ENCODE measurements at places on chromosomes 12 and 14.

DNA sequence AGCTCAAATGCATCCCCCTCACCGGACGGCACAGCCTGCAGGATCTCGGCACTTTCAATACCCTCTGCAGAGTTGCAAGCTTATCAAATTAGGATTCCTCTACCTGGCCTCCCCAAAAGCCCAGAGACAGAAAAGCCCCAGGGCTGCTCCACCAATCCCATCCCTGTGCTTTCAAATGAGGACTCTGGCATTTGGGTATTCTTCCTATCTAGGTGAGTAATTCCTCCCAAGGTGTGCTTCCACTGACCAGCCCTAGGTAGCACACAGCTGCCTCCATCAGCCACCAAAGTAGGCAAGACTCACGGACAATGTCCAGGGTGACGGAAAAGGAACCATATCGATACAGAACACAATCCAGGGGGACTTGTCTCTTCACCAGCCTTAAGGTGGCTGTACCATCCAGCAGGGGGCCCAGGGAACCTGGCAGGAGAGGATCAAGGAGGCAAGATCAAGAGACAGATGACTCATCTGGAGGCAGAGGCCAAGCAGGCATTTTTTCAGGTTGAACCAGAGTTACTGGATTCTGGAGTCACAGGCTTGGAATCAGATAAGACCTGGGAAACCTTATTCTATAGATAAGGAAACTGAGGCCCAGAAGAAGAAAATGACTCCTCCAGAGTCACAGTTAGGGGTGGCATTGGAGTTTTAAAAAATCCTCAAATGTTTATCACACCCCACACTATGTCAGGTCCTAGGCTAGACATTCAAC, 9.9 kb downstream of the PMEL start:
- peak; percentile 39 for DNase-seq

DNA sequence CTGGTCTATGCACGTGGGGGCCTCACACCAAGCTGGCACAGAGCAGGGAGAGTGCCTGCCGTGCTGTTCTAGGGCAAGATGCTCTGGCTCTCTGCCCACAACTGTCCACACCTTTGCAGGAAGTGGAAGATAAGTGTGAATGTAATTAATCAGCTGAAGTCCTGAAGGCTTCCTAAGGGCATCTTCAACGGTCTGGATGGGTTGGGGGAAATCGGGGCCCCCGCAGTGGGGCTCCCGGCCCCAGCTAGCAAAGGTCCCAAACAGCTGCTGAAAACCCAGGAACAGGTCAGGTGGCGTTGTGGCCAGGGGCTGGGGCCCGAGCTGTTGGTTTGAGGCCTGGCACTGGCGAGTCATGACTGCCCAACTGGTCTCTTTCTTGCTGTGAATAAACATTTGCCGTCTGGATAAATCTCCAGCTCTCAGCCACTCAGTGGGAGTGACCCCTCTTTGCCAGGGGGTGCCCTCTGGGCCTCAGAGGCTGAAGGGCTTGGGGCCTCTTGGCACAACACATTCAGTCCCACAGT, 6.7 kb upstream of the SLC25A29 start:
- DNase-seq, result no peak

GRCh38 chr12:75818863-75819262, 212.7 kb downstream of the PHLDA1 start:
- DNase-seq, result no peak

DNA sequence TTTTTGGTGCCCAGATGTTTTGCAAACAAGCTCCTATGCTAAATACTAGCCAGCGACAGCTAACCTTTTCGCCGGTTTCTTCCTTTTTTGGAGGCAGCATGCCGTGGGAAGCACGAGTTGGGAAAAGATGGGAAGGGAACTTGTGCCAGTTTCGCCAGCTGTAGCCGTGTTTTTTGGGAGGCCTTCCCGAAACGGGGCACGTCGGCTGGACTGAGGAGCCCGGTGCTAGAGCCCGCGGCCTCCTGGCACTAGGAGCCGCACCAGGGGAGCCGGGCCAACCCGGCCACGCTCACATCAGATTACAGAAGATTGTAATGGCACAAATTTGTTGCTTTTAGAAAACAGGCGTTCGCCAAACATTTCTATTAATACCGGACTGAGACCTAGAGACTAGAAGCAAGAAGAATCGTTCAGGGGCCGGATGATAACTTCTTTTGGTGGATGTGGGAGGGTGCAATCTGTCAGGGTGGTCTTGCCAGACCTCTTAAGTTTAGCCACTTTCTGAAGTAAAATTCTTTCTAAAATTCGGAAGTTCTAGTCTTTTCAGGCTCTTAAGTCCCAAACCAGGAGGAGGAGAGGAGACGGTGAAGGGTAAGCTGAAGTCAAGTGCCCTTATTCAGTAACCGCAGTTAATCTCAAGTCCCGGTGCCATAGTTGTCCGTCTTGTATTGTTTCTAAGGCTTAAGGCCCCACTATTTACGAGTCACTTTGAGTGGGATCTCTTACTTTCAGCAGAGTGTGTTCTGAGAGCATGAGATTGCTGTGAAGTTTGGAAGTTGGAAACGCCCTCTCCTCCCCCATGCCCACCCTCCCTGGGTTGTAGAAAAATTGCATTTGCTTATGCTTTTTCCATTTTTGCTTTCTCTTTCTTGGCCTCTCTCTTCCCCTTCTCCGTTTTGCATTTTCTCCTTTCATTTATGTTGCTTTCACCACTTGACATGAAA, 1.3 kb downstream of the RASSF3 start:
- no peak for DNase-seq

DNA sequence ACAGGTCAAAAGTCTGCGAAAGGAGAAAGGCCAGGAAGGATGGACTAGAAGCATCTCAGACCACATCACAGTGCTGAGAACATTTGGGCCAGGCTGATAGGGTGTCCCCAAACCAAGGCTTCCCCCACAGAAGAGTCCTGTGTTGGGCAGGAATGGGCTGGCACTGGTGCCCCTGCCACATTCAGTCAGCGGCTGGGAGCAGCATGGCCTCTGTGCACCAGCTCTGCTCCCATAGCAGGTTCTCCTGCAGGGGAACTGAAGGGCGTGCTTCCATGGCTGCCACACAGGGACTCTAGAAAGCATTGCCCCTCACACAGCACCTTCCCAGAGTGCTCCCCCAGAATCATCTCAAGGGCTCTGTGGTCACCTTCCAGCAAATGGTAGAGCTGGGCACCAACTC, 17.5 kb downstream of the EVL start:
- DNase-seq, result no peak

DNA sequence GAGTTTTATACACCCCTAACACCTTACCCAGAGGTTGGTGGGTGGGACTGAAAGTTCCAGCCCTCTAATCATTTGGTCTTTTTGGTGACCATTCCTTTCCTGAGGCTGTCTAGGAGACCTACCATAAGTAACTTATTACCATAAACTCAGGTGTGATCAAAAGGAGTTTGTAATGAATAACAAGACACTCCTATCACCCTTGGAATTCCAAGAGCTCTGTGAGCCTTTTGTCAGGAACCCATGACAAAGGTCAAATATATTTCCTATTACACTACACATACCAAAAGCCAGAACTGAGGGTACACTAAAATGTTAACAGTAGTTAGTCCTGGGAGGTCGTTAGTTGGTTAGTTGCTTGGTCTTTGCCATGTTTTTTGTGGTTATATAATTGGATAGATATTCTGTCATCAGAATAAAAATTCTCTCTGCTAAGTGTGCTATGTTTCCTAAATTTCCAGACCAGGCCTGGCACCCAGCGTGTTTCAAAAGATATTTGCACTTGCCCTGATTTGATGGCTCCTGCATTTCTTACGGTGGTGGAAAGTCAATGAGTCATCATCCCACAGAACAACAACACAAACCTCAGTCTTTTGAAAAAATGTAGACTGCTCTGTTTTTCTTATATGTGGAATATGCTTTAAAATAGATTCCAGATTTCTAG, 27.0 kb upstream of the AKAP5 start:
- no peak for DNase-seq

GRCh38 chr12:45648070-45648469, 81.4 kb upstream of the ARID2 start:
- DNase-seq, result no peak

DNA sequence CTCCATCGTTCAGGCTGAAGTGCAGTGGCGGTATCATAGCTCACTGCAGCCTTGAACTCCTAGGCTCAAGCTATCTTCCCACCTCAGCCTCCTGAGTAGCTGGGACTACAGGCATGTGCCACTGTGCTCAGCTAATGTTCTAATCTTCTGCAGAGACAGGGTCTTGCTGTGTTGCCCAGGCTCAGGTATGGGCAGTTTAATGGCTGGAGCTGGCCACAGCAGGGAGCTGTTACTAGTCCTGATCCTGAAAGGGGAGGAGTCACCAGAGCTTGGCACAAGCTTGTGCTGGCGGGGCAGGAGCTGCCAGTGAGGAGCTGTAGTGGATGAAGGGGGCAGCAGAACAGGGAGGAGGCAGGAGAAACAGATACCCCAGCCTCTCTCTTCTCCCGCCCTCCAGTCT, 10.6 kb downstream of the TMEM120B start:
- no peak for DNase-seq

- no peak for DNase-seq
Observed at GRCh38 chr14:69096246-69096645, 56.7 kb downstream of the DCAF5 start.

- DNase-seq, result no peak
Observed at GRCh38 chr14:79383475-79383874, 827.8 kb downstream of the DIO2 start.

DNA sequence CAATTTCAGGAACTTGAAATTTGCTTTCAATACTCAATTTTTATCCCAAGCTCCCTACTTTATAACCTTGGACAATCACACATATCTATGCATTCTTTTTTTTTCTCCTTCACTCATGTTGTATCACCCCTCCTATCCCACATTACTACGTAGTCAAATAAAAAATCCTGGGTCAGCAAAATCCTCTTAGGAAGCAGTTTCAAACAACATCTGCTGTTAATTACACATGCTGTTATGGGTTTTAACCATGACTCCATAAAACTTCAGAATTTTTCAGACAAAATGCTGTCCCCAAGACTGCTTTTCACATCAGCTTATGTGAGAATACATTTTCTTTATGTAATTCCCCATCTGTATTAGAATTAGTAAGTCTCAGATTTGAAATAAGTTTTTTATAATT, 61.7 kb downstream of the LRFN5 start:
- no peak for DNase-seq

- DNase-seq, result no peak
Observed at GRCh38 chr12:53991077-53991460, 6.1 kb downstream of the HOXC10 start.

DNA sequence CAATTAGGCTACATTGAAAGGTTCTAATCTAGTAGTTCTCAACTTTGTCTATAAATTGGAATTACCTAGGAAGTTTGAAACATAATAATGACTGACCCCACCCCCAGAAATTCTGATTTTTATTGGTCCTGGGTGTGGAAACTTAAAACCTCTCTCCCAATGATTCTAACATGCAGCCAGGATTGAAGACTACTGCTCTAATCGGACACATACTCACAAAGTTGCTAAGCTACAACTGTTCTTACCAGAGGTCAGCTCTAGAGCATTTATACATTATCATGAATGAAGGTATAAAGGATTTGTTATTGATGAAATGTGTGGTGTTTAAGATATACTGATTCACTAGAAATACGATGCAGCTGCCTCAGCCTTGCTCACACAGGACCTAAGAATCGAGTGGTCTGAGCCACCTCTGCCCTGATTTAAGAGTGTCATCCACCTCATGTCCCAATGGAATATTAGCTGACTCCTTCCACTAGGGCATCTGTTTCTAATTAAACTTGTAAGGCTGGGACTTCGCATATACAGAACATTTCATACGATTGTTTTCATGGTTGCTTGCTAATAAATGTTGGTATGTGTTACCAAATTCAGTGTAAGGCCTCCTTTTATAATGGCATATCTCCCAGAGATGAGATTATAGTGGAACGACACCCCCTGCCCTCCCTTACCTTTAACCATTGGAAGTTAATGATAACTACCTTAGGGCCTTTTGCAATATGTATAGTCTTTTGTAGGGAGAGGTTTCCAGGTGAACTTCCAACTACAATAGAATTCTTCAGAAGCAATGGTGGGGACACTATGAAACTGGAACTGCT, 410.8 kb upstream of the PDE3A start:
- DNase-seq, result no peak

DNA sequence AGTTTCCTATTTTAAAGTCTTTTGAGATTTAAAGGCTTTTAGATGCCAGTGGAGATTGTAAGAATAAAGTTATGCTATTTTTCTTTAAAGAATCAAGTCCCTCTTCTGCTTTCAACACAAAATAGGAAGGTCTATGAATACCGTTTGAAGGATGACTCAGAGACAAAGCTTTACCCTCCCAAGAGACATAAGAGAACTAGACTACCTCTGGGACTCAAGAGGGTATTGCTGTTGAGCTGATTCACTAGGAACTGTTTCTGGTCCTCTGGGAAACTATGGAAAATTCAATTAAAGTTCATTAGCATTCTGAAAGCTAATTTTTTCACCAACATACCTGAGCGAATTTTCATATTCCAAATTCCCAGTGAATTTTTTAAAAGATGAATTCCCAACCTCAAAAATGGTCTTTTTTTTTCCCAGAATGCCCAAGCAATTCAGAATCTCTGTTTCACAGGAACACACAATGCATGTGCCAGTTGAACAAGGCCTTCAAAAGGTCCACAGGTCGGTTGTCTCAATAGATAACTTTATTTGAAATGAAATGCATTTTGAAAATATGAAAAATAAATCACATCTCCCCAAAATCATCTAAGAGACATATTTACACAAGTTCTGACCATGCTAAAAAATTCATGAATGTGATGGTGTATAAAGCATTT, 6.5 kb downstream of the PHLDA1 start:
- no peak for DNase-seq

DNA sequence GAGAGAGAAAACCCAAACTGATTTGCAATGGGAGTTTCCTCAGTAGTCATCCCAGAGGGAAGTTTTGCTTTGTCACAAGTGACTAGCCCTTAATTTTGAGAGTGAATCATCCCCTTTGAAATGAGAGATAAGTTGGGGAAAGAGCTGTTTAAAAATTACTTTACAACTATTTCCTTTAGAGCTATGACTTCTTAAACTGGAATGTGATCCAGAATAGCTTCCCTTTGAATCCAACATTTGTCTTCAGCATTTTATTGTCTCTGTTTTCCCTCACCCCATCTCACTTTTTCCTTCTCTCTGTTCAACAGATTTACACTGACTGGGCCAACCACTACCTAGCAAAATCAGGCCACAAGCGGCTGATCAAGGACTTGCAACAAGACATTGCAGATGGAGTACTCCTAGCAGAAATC, 109.3 kb downstream of the NAV3 start:
- no peak for DNase-seq

DNA sequence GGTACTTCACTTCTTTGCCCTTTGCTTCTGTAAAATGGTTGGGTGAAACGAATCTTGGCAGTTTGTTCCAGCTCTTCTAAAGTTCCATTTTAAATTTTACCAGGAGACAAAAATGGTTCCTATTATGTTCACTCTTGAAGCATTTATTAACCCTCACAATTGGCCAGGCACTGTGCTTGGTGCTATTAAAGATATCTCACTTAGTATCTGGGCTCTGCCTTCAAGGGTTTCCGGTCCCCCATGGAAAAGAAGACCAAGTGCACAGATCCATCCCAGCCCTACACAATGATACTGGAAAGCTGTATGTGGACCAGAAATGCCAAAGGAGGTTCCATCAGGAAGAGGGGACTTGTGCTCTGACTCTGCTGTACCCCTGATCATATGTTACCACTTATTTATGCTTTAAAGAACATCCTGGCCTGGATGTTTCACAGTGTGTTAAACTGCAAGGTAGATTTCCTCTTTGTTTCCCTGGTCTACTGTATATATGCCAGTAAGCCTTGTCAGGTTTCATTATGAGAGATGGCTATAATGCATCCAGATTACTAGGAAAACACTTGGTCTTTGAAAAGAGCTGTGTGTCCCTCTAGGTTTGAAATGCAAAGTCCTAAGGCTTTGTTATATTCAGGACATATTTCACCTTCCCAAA, 154.8 kb downstream of the PRKCH start:
- DNase-seq, result no peak
